ENCODE measurements at places on chromosomes 7 and 10.

GRCh38 chr7:104137511-104137910, 70.3 kb downstream of the ORC5 start:
- no peak for DNase-seq

GRCh38 chr10:85635650-85636049, 730.9 kb downstream of the GRID1 start:
- DNase-seq = no peak

GRCh38 chr7:82690929-82691328, 247.4 kb upstream of the CACNA2D1 start:
- no peak for DNase-seq

- no peak for DNase-seq
Measured at GRCh38 chr10:34967335-34967880, 122.7 kb downstream of the CUL2 start.

GRCh38 chr7:142385491-142386340, 127.9 kb upstream of the PRSS58 start:
- no peak for DNase-seq

GRCh38 chr7:51073171-51073570, 243.4 kb downstream of the COBL start:
- no peak for DNase-seq

DNA sequence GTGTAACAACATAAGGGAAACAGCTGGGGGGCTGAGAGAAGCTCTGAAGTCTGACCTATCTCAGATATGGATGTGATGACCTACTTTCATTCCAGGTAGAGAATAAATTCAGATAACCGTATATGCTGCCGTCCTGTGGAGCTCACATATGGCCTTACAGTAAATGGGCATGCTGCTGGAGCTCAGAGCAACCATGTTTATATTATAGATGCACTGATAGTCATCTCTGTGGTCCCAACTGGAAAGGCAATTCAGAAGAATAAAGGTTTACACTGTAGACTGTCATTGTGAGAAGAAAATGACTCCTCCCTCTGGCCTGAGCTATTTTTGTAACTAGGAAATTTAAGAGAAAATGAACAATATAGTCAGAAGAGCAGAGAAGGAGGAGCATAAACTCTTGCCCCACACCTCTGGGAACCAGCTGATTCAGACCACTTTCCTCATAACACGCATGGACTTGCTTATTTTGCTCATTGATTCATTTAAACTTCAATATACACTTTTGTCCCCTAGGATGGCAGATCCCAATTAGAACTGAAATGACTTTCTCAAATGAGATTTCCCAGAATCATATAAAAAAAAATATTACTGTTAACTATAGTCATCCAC, 69.9 kb upstream of the NXPH1 start:
- no peak for DNase-seq

GRCh38 chr7:137295739-137296324, 47.7 kb downstream of the PTN start:
- no peak for DNase-seq

DNA sequence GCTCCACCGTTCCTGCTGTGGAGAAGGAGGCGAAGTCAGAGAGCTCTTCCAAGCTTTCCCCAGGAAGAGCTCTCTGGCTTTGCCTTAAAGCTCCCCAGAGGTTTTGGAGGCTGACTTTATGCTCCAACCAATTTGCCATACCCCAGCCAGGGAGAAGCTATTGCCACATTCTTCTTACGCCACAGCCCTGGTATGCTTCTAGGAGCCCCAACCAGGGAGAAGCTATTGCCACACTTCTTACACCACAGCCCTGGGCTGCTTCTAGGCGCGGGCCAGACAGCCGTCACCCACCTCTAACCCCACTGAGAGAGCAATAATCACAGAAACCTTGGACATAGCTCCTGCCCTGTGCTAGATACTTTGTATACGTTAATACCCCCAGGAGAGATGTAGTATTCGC, 951 bp downstream of the ELOVL3 start:
- DNase-seq = no peak

DNA sequence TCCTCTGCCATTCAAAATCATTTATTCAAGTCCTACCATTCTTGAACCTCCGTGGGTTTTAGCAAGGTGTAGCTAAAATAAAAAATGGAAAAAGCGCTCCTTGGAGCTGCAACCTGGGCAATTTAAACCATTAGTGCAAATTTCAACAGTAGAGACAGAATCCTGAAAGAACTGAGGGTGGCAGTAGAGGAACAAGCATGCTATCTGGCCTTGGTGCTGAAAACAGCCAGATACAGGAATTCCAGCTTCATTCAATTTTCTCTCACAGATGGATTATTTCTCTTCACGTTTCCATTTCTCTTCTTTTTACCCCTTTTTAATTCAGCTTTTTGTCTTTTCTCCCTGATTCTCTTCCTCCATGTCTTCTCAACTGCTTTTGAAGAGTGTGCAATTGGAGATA, 77.7 kb downstream of the OTUD1 start:
- DNase-seq = no peak

GRCh38 chr10:79407811-79408795, 37.3 kb downstream of the ZCCHC24 start:
- DNase-seq = no peak

GRCh38 chr7:103912891-103913605, 76.4 kb downstream of the RELN start:
- no peak for DNase-seq

DNA sequence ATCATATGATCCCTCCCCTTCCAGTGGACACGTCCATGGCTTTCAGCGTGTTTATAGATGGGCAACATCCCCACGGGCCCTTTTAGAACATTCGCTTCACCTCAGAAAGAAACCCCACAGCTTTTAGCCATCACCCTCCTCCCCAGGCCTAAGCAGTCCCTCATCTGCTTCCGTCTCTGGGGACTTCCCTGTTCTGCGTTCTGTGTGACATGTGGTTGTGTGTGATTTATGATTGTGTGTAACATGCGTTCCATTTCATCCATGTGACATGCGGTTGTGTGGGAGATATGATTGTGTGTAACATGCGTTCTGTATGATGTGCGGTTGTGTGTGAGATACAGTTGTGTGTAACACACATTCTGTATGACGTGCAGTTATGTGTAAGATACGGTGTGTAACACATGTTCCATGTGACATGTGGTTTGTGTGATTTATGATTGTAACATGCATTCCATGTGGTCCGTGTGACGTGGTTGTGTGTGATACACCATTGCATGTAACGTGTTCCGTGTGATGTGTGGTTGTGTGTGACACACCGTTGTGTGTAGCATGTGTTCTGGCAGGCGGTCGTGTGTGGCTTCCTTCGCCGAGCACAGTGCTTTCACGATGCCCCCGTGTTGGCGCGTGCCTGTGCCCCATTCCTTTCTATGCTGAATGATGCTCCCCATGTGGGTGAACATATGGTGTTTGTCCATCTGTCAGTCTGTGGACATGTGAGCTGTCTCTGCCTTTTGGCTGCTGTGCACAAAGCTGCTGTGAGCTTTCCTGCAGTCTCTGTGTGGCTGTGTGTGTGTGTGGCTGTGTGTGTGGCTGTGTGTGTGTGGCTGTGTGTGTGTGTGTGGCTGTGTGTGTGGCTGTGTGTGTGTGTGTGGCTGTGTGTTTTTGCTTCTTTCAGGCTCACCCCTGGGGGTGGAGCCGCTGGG, 26.2 kb downstream of the PWWP2B start:
- DNase-seq = no peak

GRCh38 chr7:21355406-21355874, 72.4 kb upstream of the SP4 start:
- no peak for DNase-seq

- DNase-seq = no peak
Measured at GRCh38 chr10:72953687-72954086, 919 bp downstream of the PLA2G12B start.

DNA sequence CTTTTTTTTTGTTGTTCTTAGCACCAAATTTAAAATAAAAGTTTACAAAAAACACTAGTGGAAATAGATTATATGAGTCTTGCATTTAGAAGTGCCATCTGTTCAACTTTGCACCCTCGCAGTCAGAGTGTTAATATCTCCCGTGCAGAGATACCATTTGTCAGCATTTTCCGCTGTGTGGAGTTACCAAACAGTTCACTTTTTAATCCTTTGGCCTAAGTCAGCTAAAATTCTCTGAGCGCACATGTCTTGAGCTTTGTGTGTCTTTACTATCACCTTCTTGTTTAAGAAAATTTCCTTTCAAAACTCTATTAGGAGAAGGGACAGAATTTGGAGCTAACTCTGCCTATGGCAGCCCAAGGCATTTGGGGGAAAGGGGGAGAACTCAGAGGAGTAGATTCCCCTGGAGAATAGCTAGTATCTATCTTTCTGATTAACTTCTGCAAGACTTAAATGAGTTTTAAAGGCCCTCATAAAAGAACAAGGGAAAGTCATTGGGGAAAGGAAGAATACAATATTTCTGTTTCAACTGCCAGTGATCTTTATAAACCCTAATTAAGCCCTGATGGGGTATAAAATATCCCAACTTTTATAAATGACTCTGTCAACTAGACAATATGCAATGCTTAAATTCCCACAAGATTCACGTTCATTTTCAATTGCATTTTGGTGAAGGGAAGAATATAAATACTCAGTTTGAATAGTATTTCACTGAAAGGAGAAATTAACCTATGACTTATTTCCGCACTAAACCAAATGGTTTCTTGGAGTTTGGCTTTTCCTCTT, 114.9 kb upstream of the RAB11FIP2 start:
- DNase-seq = no peak

- DNase-seq = no peak
Measured at GRCh38 chr7:131182446-131183058, 145.1 kb upstream of the MKLN1 start.

GRCh38 chr7:105828141-105828540, 48.3 kb downstream of the ATXN7L1 start:
- no peak for DNase-seq

DNA sequence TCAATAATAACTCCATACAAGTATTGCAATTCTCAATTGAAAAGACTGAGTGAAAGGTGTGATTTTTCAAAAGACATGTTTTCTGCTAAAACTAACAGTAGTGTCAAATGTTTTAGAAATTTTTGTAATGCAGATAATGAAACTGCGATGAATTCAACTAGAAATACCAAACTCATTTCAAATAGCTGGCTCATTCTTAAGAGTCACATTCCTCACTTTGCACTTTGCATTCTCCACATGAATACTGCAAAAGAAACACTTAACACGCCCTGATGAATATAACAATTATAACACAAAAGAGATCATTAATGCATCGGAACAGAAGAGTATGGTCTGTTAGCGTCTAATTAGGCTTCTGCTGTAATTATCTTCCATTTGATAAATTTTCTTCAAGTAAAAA, 15.5 kb upstream of the TSPAN12 start:
- no peak for DNase-seq

- DNase-seq = no peak
Measured at GRCh38 chr10:10367264-10367663, 650.4 kb upstream of the CELF2 start.

DNA sequence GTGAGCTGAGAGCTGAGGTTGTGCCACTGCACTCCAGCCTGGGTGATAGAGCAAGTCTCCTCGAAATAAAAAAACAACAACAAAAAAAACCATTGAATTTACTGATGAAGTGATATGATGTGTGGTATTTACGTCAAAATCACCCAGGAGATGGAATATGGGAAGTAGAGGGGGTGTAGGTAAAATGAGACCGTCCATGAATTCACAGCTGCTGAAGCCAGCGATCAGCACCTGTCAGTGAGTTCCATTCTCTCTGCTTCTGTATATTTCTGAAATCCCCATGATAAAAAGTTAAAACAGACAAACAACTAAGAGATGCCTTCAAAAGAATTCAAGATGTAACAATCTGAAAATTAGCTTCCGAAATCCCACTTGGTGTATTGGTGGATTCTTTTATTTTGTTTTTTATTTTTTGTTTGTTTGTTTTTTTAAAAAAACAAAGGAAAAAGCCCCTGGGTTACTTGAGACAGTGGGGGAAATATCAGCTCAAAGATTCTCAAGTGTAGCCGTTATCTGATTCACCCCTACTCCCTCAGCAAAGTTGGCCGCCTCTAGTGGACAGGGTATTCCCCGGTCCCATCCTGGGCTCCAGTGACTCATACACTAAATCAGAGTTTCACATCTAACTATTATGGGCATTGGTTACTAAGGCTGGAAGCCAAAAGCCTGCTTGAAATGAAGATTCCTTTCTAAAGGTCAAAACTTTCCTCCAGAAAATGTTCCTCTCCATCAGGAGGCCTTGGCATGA, 76.4 kb downstream of the MAP3K8 start:
- no peak for DNase-seq

GRCh38 chr7:110317541-110318265, 773.2 kb upstream of the LRRN3 start:
- no peak for DNase-seq

DNA sequence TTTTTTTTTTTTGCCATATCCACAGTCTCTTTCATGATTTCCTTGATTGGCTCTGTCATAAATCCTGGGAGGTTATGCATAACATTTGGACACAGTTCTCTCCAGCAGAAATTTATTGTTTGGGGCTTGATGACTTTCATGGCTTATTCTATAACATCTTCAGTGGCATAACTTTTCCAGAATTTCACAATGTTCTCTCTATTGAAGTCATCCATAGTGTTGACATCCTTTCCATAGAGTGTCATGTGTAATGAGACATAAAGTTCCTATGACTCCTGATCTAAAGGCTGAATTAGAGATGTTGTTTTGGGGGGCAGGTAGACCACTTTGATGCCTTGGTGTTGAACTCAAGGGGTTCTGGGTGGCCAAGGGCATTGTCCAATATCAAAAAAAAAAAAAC, 36.7 kb upstream of the STK17A start:
- DNase-seq = no peak

- DNase-seq = no peak
Measured at GRCh38 chr10:17737027-17737965, 14.7 kb upstream of the TMEM236 start.

- no peak for DNase-seq
Measured at GRCh38 chr10:126014309-126014708, 117.9 kb downstream of the FANK1 start.

GRCh38 chr7:7228472-7228871, 46.1 kb downstream of the C1GALT1 start:
- DNase-seq = no peak

- DNase-seq = no peak
Measured at GRCh38 chr7:7843972-7844371, 124.6 kb upstream of the GLCCI1 start.
